LoVo (cell line): ENCODE measurements at places on chromosomes 16 and 17.

- DNase-seq, result no peak
Observed at GRCh38 chr16:79672524-79672923, 72.0 kb upstream of the MAF start.

DNA sequence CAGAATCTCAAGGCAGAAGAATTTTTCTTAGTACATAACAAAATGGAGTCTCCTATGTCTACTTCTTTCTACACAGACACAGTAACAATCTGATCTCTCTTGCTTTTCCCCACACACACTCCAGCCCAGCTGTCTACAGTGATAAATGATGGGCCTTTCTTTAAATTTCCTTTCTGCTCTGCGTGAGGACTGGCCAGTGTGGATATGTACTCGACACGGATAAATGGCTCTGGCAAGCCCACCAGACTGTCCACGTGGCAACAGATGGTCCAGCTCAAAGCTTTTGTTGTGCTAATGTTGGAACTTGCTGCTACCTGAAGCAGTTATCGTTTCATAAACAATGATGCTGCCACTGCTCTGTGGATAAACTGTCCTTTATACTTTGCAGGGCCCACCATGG lies 410.7 kb downstream of the TMEM114 start:
- DNase-seq, result no peak

DNA sequence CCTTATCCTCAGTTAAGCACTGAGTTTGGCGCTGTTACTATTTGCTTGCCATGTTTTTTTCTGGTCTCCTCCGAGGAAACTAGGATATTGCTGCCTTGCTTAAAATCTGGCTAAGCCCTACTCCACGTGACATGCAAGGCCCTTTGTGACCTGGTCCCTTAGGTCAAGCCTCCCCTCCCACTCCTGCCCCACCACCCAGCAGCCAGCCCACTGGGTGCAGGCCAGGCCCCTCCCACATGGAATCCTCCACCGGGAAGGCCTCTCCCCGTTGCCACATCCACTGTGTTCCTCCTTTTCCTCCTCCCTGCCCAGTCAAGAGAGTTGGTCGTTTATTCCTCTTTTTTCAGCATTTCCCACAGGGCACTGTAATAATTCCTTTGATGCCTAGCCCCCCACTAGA lies 16.2 kb downstream of the PSMD3 start:
- DNase-seq, result no peak

- no peak for DNase-seq
Observed at GRCh38 chr17:6041246-6041645, 28.9 kb upstream of the WSCD1 start.

- no peak for DNase-seq
Observed at GRCh38 chr17:76445697-76446448, 7.1 kb downstream of the UBE2O start.

DNA sequence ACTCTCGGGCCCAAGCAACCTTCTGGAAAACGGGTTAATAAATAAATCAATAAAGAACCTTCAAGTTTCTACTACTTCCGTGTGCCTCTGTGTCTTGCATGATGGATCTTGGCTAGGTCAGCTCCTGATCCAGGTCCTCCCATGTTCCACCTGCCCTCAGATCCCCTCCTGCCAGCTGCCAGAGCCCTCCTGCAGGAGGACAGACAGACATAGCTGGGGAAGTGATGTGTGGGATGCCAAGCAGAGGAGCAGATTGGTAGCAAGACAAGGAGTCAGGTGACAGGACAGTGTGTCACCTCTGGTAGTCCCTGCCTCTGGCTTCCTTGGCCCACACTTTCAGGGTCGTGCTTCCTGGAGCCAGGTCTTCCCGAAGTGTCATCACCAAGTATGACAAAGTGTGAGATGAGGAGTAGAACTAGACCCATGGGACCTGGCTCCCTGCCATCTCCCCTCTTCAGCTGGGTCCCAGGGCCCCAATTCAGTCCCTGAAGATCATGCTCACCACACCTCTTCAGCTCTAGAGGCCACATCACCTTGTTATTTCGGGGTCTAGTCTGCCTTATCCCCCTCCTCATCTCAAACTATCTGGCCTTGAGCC lies 1.0 kb upstream of the EPN3 start:
- DNase-seq, result no peak

GRCh38 chr16:85490407-85491057 lies 122.6 kb upstream of the GSE1 start:
- DNase-seq, result no peak

- DNase-seq, result no peak
Observed at GRCh38 chr17:48693178-48693577, 29.1 kb downstream of the PRAC1 start.
